ENCODE measurements at places on chromosomes 5 and 9.

GRCh38 chr5:158922263-158922592 lies 177.5 kb downstream of the EBF1 start:
- no peak for DNase-seq

DNA sequence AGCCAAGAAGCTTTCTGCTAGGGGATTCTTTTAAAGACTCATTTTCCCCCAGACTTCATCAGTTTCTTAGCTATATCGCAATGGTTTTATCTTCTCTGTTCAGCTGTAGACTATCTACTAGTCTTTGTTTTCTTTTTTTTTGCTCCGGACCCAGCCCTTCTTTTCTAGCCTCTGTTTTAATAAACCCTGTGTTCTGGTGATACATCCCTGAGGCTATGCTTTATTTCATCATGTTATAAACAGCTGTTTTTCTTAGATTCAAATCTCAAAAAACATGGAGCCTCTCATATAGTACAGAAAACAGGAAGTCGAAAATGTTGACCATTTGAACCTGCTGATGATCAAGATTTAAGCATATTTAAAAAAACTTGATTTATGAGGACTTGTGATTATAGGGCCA lies 37.8 kb downstream of the SCGB3A1 start:
- no peak for DNase-seq

- no peak for DNase-seq
Measured at GRCh38 chr5:55363856-55364255, 56.1 kb downstream of the MTREX start.

DNA sequence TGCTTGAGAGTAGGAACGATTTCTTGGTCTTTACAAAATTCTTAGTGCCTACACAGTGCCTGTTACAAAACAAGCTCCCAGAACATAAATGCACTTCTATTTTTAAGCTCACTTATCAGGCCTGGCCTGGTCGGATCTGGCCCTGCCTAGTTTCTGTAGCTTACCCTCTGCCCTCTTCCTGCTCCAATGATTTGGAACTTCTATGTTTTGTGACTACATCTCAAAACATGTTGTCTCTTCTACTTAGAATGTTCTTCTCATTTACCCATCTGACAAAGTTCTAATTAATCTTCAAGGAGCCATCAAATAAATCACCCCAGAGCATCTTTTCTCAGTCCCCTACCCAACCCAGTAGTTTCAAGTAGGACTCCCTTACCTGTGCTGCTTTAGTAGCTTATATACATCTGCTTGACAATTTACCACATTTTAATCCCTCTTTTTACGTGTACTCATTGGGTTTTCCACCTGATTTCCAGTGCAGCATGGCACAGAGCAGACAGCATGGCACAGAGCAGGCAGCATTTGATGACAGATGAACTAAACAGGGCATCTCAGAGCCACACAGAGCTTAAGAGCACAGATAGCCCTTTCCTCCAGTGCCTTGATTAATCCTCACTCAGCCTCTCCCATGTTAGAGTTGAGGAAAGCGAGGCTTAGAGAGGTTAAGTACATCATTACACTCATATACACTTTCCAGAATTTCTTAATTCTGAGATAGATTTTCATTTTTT lies 171.9 kb downstream of the MAPKAP1 start:
- no peak for DNase-seq

- no peak for DNase-seq
Measured at GRCh38 chr9:69121155-69122081, 52.7 kb upstream of the TJP2 start.

- no peak for DNase-seq
Measured at GRCh38 chr5:149749481-149750365, 19.6 kb downstream of the PPARGC1B start.

DNA sequence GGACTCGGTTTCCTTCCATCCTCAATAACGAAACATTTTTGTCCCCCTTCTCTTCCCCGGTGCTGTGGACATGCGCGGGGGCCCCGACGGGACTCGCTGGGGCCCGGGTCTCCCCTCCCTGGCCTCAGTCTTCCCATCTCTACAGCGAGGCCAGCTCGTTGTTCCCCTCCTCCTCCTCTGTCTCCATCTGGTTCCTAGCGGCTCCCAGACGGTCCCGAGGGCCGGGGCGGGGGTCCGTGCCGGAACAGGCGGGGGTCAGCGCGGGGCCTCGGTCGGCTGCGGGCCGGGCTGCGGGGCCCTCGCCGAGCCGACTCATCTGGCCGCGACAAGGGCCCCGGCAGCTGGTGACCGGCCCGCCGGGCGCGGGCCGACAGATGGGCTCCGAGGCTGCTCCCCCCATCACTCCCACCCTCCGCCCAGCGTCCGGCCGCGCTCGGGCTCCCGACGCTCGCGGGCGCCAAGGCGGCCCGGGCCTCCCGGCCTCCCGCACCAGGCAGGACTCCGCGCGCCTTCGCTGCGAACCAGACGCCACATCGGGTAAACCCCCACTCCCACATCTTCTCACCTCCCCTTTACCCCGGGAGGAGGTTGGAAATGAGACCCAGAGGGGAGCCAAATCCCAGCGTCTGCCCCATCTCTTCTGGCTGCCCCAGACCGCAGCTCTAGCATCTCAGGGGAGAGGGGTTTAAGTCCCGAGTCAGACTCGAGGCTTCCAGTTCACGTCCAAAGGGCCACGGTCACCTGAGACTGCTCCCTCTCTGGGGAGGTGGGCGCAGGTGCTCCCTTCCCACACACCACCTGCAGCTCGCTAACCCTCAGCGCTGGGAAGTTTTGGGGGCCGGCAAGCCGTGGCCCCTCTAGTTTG lies 8.1 kb downstream of the BARHL1 start:
- no peak for DNase-seq

DNA sequence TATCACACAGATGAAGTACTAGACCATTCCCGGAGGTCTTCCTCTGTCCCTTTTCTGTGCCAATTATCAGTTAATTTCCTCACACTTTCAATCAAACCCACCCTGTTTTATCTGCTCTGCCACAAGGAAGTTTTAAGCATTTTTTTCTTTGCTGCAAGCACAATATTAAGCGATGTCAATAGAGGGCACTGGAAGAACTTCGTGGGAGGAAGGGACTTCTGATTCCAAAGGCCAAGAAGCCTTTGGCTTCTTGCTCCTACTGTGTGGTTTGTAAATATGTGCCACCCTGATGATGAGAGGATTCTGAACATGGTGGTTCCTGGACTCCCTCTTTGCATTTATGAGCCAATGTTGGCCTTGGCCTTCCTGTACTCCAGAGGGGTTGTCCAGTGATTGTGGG lies 1712.5 kb upstream of the C9orf72 start:
- DNase-seq: no peak

GRCh38 chr5:145969714-145970092 lies 33.3 kb downstream of the SH3RF2 start:
- DNase-seq: no peak

DNA sequence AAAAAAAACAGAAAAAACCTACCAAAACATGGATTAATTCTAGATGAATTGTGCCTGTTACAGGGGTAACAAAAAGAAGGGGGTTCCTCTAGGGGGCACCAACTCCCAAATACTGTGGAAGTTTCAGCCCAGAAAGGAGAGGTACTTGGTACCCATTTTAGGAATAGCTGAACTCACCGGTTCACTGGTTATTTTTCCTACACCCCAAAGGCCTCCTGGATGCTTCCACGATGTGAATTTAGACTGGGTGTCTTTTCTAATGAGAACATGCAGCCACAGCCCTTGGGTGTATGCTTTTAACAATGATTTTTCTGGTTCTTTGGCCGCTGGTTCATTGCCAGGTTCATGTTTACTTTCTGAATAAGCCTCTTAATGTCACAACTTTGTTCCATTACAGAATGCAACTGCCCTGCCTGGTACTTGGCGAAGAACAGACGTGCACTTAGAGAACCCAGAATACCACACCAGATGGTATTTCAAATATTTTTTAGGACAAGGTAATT lies 46.7 kb downstream of the GARNL3 start:
- DNase-seq: no peak

All from HS-5 (cell line).